Stimulated activated CD8-positive, alpha-beta memory T cell treated with anti-CD3 and anti-CD28 coated beads, Interleukin-15, amount 100 ng/mL, for 4 hours (primary cell): ENCODE measurements at places on chromosomes 2 and 18.

- DNase-seq, result no peak
Observed at GRCh38 chr2:238643400-238643907, 204.4 kb upstream of the TWIST2 start.

DNA sequence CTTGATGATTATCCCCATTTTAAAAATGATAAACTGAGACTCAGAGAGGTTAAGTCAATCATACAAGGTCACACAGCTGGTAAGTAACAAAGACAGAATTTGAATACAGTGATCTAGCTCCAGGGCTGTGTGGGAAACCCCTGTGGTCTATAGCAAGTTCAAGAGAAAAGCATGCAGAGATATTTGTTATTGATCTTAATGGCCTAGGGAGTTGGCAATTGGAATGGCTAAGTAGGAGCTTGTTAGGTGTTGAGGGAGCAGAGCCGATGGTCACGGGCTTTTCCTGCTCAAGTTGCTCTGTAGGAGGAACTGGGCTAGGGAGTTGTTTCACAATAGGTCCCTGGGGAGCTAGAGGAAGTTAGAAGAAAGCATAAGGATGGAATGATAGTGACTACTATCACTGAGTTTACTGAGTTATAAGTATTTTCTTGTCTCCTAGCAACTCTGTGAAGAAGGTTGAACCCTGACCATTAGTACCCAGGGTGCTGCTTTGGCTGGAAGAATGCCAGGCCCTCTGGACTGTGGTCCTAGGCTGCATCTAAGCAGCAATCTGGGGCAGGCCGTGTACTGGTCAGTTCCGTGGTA, 30.0 kb downstream of the RNF125 start:
- DNase-seq, result no peak

DNA sequence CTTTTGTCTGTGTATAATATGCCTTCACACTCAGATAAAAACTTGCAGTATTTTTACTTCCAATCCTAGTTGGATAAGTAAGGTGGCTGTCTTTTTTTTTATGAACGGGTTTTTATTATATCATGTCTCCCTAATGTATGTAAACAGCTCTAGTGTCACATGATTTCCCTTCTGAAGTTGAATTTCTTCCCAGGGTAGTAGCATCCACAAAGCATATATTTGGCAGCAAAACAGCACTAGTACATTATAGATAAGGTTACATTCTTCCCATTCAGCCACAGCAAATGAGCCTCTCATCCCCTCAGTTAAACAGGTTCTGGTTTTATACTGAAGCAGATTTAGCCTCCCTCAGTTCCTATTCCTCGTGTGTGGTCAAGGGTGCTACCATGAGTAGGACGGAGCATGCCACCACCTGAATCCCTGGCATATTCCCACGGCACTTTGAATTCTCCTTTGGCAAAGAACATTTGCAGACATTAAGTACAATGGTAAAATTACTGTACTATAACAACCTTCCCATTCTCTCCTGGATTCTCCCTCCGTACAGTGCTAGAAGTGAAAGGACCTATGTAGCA, 15.4 kb upstream of the DTNA start:
- DNase-seq, result no peak

DNA sequence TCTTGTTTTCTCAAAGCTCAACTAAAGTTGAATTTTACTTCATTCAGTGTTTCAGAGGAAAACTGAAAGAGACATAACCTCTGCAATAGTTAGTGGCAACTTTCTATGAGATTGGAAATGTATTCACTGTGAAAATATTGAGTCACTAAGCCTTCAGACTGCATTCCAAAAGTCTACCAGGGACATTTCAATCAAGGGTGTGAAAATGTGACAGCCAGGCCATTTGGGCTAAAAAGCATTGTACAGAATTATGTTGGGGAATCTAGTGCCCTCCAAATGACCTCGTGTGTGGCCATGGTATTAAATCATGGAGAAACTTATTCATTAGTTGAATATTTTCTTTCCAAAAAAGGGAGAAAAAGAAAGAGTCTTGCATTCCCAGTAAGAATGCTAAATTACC, 251.9 kb downstream of the GRB14 start:
- DNase-seq, result no peak

DNA sequence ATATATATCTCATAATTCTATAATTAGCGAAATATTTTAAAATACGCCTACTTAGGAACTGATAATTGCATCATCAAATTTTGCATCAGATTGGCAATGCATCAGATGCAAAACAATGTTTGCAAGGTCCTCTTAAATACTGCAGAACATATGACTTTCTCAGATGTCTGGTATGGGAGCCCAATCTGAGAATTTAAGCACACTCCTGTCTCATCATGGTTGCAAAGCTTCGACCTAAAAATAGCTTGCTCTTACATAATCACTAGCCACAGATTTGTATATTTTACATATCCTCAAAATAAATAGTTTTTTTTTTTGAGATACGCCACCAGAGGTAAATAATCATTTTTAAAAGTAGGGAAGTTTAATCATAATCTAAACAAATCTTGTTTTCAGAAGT, 123.2 kb downstream of the CABYR start:
- DNase-seq, result no peak
